ENCODE measurements at places on chromosomes 5 and 9.

GRCh38 chr5:172407241-172407691 lies 47.1 kb downstream of the SH3PXD2B start:
- DNase-seq: no peak

DNA sequence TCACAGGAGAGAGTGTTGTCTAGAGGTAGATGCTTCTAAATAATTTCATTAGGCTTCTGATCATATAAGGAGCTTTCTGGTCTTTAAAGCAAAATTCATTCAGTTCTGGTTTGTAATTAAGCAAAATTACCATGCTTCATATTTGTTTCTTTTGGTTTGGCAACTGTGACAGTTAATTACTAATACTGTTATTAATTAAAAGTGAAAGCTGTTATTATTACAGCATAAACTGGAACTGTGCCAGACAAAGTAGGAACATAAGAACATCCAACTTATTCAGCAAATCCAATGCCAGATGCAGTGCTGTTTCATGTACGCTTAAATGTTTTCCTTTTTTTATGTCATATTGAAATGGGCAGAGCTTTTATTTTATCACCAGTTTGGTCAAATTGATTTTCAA lies 70.4 kb upstream of the DAB2 start:
- no peak for DNase-seq

DNA sequence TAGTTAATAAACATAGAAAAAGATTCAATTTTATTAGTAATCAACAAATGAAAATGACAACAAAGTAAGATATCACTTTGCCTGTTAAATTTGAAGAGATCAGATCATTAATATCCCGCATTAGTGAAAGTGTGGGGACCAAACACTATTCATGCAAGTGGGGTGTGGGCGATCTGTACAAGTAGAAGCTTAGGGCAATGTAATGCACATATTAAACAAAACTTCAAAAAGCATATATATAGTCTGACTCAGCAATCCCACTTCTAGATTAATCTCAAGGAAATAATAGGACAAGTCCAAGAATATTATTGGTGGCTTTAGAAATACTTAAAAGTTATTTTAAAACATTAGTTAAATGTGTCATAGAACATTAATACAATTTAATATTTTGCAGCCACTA lies 188.5 kb downstream of the LRRC70 start:
- no peak for DNase-seq

DNA sequence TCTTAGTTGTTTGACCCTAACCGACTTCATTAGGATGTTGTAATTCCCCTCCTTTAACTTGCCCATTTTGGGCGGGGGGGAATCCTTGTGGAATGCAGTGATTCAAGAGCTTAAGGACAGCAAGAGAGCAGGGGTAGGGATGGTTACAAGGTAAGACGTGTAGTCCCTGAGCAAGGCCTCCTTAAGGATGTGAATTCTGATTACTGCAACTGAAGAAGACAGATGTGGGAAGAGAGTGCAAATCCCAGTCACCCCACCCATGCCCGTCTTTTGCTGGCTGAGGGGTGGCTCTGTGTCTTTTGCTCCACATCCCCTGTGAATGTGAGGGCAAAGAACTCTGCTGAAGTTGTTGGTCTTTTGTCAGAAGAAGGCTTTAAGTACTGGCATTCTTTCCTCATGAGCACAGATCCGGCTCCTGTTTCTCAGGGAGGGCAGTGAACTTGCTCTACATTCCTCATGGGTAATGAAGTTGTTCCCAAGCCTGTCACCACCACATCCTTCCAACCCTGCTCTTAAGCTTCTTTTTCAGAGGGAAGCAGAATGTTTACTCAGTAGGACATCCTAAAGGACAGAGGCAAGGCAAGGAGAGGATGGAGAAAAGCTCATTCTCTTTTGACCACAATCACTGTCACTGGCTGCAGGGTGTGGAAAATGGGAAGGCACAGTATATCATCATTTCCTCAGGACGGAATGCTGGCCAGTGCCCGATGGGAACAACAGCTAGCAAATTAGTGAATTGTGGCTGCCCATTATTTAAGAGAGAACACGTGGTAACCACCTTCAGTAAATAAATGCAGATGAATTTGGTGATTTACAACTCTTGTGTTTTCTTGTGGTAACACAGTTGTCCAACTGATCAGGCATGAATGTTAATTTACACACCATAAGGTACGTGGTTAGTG lies 61.5 kb downstream of the RAI14 start:
- no peak for DNase-seq

GRCh38 chr5:15702102-15702501 lies 202.1 kb downstream of the FBXL7 start:
- DNase-seq: no peak

GRCh38 chr5:141864371-141865370 lies 13.5 kb downstream of the PCDH1 start:
- no peak for DNase-seq

- DNase-seq: no peak
Measured at GRCh38 chr5:154316223-154316935, 125.8 kb downstream of the GALNT10 start.

DNA sequence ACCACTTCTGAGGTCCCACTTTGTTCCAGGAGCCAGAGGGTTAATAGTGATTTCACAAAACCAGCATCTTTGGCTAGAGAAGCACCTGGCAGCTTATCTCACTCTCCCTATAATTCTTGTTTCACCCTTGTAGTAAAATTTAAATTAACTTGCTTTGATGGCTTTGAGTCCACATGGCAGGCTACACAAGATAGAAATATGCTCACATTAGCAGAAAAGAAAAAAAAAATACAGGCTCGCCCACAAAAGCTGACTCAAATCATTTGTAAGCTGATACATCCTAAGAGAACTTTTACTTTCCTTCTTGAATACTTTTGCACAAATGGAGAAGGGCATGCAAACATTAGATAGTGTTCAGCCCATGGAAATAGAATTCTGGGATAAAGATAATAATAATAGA lies 36.2 kb downstream of the TNFSF15 start:
- no peak for DNase-seq

GRCh38 chr5:111469903-111470302 lies 42.4 kb downstream of the STARD4 start:
- no peak for DNase-seq

GRCh38 chr9:135650408-135650807 lies 11.1 kb upstream of the GLT6D1 start:
- no peak for DNase-seq

GRCh38 chr5:40754381-40755092 lies 1.2 kb downstream of the TTC33 start:
- no peak for DNase-seq

GRCh38 chr5:146273109-146273508 lies 65.5 kb upstream of the POU4F3 start:
- DNase-seq: no peak

DNA sequence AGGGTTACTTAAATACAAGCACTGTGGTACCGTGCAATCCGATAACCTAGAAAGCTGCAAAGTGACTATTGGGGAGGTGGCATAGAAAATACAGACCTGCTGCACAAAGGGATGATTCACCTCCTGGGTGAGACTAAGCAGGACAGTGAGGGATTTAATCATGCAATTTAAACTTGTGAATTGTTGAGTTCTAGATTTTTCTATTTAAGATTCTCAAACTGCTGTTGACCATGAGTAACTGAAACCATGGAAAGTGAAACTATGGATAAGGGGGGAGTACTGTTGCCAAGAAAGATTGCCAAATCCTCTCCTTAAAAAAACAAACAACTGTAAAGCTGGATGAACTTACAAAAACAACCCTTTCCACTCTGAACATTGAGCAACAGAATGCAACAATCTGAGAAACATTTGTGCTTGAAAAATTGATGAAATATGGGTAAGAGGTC lies 61.5 kb upstream of the NUDT12 start:
- DNase-seq: no peak

- DNase-seq: no peak
Measured at GRCh38 chr5:13994621-13995253, 50.2 kb upstream of the DNAH5 start.

DNA sequence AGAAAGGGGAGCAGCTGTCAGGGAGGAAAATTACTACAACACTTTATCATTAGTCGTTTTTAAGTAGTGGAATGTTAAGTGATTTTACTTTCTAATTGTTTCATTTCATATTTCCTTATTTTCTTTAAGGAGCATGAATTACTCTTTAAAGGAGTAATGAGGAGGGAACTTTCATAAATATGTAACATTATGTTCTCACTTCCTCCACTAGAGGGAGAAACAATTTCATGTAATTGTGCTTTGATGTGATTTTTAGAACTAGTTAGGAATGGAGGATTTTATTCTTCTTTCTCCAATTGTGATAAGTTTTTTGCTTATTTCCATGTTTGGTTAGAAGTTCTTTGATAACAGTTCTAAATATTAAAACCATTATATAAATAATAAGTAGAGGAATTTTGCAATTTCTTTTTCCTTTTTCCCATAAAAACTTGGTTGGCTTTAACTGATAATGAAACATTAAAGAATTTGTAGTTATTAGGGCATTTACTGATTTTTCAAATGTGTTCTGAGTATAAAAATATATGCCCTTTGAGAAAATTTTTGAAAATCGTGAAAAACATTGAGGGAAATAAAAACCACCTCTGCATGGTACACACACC lies 25.6 kb downstream of the CEP78 start:
- DNase-seq: no peak

DNA sequence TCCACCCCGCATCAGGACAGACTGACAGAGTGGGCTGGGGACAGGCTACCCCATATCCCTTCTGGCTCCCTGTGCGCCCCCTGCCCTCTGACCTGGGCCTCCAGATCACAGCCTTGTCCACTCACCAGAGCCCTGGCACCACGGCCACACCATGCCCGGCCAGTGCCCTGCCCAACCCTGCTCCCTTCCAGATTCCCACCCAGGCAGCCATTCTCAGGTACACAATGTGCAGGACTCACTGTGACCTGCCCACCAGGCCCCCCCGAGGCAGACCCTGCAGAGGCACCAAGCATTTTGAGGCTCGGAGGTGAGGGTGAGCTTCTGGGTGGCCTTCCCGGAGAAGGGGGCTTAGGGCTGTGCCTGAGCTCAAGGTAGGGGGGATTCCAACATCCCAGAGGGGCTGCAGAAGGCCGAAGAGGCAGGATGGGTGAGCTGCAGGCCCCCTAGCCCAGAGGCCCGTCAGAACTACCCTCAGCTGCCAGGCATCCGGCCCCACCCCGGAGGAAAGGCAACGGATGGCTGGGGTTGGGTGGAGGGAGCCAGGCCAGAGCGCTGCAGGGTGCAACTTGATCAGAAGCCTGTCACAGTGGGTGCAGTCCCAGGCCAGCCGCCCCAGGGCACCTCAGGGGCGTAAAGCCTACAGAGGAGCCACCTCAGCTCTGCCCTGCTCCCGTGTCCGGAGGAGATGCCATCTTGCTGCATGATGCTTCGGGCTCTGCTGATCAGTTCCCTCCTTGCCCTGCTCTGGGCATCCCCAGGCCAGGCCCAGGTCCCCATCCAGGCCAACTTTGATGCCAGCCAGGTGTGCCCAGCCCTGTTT lies at the start of gene LCNL1:
LCNL1 (plus strand) TSS at position 762 of the 820 bp plus-strand sequence. CDS start 594 bp downstream, outside the sequence.
- no peak for DNase-seq

DNA sequence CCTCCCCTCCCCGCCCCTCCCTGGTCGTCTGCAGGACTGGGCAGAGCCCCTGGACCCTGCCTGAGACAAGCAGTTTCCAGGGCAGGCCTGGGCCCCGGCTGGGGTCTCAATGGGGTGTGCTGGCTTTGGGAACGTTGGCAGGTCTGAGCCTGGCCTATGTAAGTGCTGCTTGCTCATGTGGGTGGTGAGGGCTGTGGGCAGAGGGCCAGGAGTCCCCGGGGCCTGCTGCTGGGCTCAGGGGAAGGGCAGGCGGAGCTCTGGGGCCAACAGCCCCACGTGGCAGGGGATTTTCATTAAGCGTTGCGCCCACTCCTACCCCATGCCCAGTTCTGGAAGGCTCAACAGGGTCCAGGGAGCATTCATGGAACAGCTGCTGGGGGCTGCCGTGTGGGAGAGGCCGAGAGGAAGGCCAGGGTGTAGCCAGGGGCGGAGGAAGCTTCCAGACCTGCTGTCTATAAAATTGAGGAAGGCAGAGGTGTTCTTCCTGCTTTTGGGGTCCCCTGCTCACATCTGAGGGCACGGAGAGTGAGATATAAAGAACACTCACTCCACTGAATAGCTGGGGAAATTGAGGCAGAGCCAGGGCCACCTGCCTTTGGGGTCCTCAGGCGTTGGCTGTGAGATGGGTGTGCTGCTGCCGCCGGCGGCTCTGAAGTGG lies 32.5 kb downstream of the RXRA start:
- no peak for DNase-seq

DNA sequence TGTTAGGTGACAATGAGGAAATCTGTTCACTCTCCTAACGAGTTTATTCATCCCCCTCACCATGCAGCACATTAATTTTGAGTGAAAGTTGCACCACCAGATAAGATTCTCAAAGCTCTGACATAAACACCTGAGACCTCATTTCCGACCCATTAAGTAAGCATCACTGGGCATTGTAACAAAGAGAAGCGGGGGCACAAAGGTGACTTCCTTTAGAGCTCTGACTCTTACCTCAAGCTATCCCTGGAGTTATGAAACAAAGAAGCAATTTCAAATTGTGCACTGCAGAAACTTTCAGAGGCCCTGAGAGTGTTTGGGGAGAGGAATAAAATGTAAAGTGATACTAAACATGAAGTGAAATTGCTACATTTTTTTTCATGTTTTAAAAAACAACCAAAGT lies 29.5 kb downstream of the C5orf15 start:
- no peak for DNase-seq

DNA sequence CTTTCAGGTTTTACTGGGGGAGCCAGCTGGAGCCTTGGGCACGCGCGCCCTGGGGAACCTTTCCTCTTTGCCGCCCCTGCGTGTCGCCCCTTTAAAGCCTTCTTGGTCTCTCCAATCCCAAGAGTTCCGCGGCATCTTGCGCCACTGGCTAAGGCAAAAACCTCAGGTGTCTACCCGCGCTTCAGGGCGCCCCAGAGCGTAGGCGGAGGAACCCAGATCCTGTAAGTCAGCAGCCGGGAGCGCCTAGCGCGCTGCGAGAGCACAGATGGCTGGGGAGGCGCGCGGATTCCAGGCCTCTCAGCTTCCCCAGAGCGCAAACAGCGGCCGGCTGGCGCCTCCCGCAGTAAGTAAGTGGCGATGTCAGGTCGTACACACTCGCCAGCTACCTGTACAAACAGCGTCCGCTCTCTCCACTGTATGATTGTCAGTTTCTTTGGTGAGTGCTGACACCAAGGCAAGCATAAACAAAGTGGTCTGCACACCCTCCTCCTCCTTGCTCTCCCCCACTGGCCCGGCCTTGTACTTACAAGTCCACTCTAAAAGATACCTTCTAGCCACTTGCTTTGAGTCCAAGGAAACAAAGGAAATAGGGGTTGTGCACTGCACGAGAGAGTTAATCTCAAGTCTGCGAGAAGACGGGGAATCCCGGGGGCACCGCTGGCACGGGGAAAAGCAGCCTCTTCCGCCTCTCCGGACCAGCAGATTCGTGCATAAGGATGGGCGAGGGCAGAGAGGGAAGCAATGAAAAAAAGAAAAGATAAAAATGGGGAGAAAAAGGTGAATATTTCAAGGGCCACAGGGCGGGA lies 2.9 kb downstream of the HTR1A start:
- DNase-seq: no peak

GRCh38 chr5:54838843-54839242 lies 146.6 kb downstream of the ESM1 start:
- DNase-seq: no peak
